Activated CD4-positive, alpha-beta T cell treated with anti-CD3 and anti-CD28 coated beads, Interleukin-2, amount 50 U/mL, for 24 hours (primary cell): ENCODE measurements at places on chromosomes 12 and 14.
A peak's percentile ranks its signal among the peaks of the same experiment; 100 is the strongest.

- DNase-seq, result no peak
These were observed 49.6 kb downstream of the BMAL2 start for GRCh38 chr12:27382171-27382795.

- DNase-seq, result no peak
These were observed 425.7 kb downstream of the ATP23 start for GRCh38 chr12:58367041-58367440.

GRCh38 chr14:87696485-87696884, 296.5 kb downstream of the GALC start:
- no peak for DNase-seq

GRCh38 chr12:92464911-92465310, 237.9 kb upstream of the PLEKHG7 start:
- DNase-seq, result no peak

DNA sequence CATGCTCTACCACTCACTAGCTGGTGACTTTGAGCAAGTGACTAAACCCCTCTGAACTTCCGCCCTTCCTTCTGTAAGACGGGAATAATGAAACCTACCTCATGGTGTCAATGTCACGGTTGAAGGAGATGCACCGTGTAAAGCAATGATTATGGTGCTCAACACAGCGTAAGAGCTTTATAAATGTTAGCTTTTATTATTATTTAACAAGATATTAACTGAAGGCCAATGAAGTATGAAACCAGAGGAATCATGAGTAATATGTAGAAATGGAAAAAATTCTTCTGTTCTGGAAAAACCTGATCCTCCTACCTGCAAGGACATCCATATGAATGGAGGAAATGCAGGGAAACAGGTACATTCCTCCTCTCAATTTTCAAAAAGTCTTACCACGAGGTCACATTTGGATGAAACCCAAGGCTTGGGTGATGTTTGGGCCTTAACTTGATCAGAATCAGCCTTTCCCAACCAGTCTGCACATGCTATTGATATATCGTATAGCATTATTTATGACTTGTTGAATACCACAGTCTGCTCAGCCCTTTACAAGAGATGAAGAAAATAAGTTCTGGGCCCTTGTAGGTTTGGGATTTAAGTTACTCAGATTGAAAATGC, 166.8 kb upstream of the TBX3 start:
- no peak for DNase-seq

GRCh38 chr12:114751712-114752111, 67.7 kb upstream of the TBX3 start:
- DNase-seq, result no peak

- no peak for DNase-seq
These were observed 55.2 kb downstream of the WDR20 start for GRCh38 chr14:102194856-102195255.

DNA sequence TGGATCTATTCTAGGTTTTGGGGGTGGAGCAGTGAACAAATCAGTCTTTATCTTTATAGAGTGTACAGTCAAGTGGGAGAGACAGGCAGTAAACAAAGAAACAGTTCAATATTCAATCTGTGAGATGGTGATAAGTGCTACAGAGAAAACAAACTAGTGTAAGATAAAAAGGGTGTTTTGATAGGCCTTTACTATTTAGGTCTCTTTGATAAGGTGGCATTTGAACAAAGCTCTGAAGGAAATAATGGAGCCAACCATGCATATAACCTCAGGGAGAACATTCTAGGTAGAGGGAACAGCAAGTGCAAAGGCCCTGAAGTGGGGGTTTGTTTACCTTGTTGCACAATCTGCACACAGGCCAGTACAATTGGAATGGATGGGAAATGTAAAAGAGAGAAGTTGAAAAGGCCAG, 47.3 kb downstream of the PTPN11 start:
- no peak for DNase-seq

DNA sequence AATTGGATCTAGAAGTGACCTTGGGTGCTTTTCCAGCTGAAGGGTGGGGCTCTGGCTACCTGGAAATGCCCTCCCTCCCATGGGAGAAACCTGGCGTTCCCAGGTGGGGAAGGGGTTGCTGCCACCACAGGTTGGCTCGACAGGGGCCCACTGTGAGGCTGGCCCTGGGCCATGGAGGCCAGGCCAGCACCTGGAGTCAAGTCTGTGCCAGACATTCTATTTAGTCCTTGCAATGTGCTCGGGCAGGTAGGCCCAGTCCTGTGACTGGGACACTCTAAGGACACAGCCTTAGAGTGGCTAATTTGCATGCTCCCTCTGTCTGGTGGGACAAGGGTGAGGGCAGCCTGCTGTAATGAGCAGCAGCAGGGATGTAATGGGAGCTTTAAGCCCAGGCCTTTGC, 11.9 kb downstream of the VRTN start:
- no peak for DNase-seq

DNA sequence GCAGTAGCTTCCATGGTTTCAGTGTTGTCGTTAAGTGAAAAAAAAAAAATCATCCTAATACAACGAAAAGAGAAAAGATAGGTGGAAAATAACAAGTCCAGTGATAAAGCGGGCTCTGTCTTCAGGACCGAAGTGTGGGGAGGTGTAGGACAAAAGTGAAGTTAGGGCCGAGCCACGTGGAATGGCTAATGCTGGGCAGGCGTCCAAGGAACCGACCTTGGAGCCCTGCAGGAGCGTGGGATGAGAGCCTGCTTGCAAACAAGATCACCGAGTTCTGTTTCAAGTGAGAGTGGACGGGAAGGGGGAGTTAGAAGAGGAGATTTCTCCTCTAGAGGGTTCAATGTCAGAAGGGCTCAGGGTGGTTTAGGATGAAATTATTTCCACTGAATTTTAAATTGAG, 22.2 kb downstream of the A2ML1 start:
- DNase-seq, result no peak

GRCh38 chr14:105312973-105313372, 1.6 kb upstream of the PACS2 start:
- DNase-seq, result no peak

GRCh38 chr14:66291756-66292155, 194.4 kb upstream of the CCDC196 start:
- DNase-seq, result no peak

DNA sequence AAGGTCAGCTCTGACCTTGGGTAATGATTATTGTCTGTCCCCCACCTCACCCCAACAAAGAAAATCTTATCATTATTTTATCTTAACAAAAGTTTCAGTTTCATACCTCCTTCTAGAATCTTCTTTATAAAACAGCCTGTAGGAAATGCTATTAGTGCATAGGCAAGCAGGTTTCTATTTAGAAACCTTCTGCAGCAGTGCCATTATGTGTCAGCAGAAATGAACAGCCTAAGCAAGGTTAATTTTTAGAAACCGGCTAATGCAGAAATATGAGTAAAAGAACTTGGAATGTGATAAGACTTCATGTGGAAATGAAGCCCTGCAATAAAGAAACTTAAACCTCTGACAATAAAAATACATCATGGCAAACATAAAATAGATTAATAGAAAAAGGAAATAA, 814.4 kb downstream of the FSCB start:
- DNase-seq, result no peak

- DNase-seq, result no peak
These were observed 364.9 kb downstream of the NRXN3 start for GRCh38 chr14:78535041-78535440.

GRCh38 chr14:100526057-100526456, 61.2 kb downstream of the BEGAIN start:
- DNase-seq, result no peak

DNA sequence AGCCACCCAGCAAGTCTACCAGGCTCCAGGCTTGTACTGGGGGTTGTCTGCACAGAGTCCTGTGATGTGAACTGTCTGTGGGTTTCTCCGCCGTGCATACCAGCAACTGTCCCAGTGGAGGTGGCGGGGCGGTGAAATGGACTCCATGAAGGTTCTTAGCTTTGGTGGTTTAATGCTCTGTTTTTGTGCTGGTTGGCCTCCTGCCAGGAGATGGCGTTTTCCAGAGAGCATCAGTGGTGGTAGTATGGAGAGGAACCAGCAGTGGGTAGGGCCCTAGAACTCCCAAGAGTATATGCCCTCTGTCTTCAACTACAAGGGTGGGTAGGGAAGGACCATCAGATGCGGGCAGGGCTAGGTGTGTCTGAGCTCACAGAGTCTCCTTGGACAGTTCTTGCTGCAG, 303.8 kb downstream of the TMEM121 start:
- DNase-seq, result no peak

- no peak for DNase-seq
These were observed 5.7 kb upstream of the AKAP5 start for GRCh38 chr14:64459405-64460136.

DNA sequence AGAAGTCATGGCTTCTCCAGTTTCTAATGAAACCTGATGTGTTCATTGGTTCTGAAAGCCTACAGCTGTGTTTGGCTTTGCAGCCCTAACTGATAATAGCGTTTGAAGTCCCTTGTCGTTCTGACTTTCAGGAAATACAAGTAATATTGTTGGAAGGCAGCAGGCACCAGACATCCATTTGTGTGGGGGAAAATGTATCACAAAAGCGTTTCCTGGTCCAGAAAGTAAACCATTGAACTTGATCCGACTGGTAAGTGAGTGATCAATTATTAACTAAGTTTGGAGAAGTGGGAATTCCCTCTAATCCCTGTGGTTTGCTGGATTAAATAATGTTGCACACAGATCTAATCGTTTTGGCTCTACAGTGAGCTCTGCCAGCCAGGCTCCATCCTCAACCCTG, 77.3 kb upstream of the LTA4H start:
- DNase-seq, result no peak

DNA sequence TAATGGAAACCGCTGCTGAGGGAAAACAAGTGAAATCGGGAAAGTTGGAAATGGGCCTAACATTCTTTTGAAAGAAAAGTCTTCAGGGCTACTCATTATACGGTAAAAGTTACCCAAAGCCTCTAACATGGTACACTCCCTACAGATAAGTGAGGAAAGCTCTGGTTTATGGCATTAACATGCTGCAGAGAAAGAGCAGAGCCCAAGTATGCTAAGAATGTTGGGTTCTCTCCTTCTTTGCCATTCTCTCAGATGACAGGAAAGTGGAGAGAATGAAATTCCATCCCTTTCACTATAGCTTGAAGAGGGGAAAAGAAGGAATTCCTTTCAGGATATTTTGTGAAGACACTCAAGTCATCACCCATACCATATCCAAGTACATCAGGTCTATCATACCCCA, 348.0 kb downstream of the SEC23A start:
- no peak for DNase-seq

DNA sequence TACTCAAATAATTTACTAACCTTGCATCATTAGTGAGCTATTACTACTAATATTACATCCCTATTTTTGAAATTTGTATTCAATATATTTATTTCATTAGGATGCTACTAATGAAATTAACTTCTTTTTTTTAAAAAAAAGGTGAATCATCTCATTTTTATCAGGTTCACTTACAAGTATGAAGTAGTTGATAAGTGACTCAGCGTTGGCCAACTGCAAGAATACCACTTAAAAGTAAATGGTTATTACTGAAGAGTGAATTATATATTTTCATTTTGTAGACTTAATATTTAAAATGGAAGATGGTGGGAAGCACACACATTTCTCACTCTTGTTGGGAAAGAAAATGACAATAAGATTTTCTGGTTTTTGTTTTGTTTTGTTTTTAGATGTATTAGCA, 19.6 kb downstream of the OR4N2 start:
- DNase-seq, result no peak

- DNase-seq, result peak; percentile 17
These were observed 133.5 kb downstream of the CPNE8 start for GRCh38 chr12:38771871-38772270.

DNA sequence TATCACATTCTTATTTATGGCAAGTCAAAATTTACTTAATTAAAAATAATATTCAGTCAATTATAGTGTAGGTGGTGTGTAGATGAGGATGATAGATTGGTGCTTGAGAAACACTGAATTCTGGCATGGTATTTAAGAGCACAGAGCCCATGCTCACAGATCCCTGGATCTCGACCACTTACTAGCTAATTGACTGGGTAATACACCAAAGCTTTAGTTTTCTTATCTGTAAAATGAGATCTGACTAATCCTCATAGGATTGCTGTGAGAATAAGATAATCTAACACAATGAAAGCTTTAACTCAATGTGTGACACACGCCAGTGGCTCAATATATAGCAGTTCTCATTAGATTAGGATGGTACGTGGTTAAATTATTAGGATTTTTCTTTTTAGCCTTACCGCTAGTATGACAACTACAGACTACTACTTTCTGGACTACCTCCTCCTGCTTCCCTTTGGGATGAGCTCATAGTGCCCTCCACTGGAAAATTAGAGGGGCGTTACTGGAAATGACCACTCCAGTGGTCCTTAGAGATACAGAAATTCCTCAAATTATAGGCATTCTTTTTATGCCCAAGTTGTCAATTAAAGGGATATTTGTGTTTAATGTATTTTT, 482.8 kb upstream of the TBX3 start:
- DNase-seq, result no peak

DNA sequence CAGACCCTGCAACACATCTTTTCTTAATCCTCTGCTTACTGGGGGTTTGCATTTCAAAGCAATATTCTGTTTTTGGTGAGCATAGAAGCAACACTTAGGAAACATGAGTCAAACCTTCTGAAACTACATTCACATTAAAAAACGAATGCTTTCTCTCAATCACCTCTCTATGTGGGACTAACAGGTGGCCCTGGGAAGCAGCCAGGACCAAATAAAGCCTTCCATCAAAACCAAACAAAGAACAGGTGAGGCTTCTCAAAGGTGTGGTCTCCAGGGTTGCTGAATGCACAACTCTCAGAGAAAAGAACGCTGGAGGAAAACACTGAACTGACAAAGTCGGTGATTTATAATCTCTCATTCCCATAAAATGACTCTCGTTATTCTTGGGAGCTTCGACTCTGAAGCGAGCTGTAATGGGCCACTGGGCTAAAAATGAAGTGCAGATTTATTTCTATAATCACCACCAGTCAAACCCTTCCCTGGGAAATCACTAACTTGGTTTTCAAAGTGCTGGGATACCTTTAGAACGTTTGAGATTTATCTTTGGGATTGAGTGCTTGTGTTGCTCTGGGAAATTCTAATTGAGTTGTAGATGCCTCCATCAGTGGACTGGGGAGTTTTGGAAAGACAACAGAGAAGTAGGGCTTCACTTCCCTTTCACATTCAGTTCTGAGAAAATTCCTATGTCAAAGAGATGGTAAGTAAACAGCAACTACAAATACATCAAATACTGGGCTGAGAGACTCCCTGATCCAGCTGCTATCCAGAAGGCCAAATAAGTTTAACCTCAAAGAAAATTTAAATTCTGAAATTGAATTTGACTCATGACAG, 262.0 kb upstream of the TMPO start:
- no peak for DNase-seq

- no peak for DNase-seq
These were observed 30.2 kb downstream of the PAPLN start for GRCh38 chr14:73267474-73267873.

DNA sequence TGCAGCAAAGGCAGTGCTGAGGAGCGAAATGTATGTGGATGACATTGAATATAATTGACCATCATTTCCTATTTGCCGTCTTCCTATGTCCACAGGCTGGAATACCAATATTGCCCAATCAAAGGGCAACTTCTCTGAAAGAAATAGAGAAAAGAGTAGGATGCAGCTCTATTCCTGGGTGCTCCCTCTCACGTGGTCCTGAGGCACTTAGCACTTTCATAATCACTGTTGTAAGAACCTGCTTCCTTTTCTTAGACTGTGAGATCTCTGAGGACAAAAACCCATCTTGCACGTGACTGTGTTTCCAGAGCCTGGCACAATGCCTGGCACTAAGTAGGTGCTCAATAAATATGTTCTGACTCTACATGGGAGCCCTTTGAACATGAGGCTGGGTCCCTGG, 122.7 kb upstream of the CPM start:
- no peak for DNase-seq
